ENCODE measurements at places on chromosomes 12 and 14.

DNA sequence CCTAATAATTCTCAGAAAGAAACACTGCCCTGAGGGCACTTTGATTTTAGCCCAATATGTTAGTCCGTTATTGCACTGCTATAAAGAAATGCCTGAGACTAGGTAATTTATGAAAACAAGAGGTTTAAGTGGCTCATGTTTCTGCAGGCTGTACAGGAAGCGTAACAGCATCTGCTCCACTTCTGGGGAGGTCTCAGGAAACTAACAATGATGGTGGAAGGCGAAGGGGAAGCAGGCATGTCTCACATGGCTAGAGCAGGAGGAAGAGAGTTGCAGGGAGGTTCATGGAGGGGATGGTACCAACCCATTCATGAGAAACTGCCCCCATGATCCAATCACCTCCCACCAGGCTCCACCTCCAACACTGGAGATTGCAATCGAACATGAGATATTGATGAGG is 49.4 kb upstream of the RERG start:
- no peak for DNase-seq

DNA sequence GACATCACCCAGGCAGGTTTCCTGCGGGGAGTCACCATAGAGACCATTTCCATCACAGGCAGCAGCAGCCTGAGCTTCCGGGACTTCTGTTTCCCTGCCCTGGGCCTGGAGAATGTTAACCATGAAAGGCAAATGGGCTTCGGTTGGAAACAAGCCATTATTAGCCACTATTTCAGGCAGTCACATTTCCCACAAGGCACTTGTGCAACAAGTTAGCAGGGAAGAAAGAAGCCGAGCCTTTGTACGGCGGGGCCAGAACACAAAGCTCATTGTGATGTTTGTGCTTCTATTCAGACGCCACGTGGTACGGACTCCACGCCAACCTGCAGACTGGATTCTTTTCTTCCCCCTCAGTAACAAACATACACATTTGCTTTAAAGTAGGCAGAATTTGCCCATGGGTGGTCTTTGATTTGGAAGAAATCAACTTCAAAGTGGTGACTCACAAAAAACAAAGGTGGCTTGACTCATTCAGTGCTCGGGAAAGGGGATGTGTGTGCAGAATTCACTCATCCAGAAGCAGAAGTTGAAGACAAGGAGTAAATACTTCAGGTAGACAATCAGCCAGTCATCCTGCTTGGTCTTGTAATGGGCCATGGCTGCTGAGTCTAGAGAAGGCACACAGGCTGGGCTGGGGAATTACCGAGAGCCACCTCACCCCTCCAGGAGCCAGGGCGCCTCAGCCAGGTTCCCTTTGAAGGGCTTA is 154.2 kb upstream of the PRMT8 start:
- DNase-seq = no peak

DNA sequence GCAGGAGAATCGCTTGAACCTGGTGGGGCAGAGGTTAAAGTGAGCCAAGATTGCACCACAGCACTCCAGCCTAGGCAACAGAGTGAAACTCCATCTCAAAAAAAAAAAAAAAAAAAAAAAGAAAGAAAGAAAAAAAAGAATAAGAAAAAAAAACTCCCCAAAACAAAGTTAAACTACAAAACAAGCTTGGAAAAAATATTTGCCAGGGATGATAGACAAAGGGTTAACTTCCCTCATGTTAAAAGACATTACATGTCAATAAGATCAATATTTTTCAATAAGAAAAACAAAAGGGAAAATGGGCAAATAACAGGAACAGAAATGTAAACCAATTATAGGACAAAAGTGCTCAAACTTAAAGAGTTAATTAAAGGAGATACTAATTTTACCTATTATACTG is 26.4 kb upstream of the HIGD1C start:
- no peak for DNase-seq

- DNase-seq = no peak
Observed at GRCh38 chr12:117334855-117335587, 26.4 kb downstream of the NOS1 start.

DNA sequence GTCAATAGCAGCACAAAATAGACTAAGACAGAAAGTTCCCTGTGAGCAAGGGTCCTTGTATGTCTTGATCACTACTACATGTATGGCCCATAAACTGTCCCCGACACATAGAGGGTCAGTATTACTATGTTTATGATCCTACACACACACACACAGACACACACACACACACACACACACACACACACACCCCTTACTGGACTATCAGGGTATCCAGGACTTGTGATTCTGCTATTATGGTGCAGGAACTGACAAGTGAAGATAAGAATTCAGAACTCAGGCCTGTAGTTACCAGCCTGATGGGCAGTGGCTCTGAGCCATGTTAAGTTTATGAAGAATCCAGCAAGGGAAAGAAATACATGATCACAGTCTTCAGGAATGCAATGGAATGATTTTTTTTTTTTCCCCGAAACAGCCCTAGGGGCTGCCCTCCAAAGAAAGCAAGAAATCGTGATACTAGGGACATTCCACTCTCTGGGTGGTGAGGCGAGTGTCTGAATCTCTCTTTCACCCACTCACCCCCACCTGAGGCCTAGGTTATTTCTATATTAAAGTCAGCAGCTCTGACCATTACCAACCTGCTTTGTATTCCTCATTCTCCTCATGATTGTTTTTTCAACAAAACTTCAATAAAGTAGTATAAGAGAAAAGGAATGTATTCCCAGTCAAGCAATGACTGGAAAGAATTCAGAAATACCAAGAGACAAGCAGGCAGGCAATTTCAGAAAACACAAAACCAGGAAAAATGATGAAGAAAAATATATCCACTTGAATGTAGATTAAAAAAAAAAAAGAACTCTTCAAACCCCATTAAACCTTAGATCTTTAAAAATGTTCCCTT is 105.8 kb downstream of the AVPR1A start:
- no peak for DNase-seq

- DNase-seq = no peak
Observed at GRCh38 chr14:90457186-90457585, 60.4 kb downstream of the CALM1 start.

GRCh38 chr14:28097585-28097984 is 669.0 kb upstream of the FOXG1 start:
- DNase-seq = no peak

- no peak for DNase-seq
Observed at GRCh38 chr12:89671469-89671868, 37.2 kb downstream of the ATP2B1 start.

DNA sequence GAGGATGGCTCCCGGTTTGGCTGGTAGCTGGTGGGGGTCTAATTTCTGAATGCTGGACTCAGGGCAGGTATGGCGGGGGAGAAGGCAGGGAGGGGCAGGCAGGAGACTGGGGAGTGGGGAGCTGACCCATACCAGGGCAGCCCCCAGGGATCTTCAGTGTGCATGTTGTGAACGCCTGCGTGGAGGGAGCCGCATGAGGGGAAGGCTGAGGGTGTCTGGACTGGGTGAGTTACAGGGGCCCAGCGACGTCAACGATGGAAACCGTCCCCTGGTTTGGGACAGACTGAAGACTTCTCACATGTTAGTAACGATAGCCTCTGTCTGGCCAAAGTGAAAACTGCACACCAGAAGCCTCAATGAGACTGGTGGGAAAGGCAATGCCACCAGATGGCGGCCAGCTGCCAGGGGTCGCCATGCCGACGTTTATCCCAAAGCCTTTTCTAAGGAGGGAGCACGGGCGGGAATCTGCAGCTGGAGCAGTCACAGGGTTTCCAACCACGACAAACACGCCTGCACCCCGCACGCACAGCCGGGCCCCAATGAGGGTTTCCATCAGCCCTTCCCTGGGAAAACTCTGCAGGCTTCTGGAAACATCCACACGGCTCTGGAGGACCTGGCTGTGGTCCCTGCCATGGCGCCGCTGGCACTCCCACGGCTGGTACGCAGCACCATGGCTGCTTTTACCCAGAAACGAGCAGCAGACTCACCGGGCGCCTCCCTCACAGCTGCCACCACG is 14.0 kb downstream of the PGAM5 start:
- DNase-seq = no peak

GRCh38 chr12:121465921-121466793 is 66.2 kb downstream of the RNF34 start:
- no peak for DNase-seq

DNA sequence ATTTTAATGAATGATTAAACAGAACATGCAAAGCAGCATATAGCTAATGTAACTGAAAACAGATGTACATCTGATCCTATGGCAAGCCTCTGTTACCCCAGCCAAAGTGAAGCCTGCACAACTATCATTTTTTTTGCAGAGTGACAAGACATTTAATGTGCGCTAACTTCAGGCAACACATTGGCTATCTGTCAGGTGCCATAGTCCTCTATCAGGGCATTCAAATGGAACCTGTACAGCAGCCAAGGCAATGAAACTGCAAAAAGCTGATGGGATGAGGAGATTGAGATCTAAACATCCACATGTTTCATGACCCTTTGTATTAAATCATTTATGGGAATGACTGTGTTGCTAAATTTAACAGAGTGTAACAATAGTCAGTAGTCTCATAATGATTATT is 1088.5 kb upstream of the TMEM132C start:
- DNase-seq = no peak

DNA sequence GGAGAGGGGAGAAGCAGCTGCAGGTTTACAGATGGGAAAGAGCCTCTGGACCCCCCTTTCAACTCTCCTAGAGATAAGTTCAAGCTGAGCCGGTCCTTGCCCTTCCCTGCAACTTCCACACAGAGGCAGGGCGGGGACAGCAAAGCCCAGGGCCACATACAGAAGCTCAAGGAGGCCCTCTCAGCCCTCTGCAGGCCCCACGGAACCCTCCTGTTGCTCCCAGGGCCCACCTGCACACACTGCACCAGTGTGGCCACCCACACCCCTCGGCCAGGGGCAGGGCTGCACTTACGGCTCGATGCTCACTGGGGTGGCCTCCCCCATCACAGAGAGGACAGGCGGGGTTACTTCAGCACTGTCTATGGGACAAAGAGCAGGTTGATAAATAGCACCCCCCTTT is 13.0 kb upstream of the PNMA1 start:
- no peak for DNase-seq

DNA sequence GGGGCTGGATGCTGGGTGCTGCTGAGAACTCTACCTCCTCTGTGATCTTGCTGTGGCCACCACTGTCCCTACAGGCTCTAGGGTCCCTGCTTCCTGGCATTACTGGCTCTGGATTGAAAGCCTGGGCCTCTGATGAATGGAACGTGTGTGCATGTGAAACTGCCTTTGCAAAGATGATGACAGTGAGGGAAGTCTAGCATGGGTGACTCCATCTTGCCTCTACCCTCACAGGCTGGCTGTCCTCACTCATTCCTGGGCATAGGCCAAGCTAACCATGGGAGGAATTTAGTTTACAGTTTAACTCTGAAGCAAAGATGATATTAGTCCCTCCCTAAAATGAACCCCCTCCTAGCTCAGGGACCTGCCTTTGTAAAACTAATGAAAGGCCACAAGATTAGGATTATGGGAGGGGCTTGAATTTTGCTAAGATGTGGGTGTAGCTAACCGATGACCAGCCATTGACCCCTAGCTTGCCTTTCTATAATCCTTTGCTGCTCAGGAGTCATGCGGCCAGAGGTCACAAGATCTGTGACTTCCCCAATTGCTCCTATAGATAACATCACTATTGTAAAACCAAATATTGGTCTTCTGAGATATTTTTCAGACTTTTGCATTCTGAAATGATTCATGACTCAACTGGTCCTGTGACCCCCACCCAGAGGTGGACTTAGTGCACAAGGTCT is 2.2 kb upstream of the C1S start:
- no peak for DNase-seq

DNA sequence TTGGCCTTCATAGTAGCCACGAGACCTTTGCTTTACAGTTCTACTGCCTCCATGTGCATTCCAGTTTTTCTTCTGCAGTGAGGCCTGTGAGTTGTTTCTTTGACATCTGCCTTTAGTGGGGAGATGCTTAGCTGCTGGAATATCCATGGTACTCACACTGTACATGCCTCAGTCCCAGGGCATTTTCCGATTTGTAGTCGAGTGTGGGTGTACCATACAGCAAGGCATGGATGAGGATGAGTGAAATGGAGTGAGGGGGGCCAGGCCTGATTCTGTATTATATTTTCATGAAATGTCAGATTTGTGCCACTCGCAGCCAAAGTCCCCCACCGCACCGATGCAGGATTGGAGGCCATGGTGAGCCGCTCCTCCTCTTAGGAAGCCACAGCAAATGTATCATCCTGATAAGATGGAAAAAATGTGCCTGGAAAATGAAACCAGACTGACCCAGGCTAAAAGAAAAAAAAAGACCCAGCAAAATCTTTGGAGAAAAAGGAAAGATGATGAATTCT is 173.0 kb downstream of the ADGRD1 start:
- DNase-seq = no peak

DNA sequence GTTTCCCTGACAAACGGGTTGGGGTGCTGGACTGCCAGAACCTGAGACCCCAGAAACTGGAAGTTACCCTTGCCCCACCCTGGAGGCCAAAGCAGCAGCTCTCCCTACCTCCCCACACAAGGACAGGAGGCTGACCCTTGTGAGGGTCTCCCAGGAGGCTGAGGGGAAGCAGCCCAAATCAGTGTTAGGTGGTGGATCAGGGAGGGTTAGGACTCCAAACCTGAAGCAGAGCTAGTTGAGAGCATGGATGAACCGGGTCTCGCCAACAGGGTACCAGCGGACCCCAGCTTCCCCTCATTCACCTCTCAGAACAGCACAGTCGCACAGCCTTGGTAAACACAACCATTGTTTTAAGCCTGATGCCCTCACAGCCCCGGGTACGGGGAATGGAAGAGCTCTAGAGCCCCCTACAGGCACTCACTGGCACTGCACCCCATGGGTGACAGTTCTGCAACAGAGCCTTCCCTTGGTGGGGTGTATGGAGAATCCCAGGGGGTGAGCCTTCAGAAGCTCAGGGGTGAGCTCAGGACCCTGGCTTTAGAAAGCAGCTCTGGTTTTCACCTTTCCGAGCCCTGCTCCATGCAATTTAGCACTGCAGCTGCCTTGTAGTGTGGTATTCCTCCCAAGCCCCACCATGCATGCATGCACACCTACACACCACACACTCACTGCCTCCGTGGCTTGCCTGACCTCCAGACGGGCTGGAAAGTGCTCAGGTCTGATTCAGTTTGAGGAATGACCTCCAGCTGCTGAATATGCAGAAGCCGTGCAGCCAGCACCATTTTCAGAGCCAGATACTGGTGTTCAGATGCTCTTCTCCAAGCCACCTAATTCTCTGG is 11.2 kb downstream of the ESRRB start:
- peak; percentile 19 for DNase-seq

DNA sequence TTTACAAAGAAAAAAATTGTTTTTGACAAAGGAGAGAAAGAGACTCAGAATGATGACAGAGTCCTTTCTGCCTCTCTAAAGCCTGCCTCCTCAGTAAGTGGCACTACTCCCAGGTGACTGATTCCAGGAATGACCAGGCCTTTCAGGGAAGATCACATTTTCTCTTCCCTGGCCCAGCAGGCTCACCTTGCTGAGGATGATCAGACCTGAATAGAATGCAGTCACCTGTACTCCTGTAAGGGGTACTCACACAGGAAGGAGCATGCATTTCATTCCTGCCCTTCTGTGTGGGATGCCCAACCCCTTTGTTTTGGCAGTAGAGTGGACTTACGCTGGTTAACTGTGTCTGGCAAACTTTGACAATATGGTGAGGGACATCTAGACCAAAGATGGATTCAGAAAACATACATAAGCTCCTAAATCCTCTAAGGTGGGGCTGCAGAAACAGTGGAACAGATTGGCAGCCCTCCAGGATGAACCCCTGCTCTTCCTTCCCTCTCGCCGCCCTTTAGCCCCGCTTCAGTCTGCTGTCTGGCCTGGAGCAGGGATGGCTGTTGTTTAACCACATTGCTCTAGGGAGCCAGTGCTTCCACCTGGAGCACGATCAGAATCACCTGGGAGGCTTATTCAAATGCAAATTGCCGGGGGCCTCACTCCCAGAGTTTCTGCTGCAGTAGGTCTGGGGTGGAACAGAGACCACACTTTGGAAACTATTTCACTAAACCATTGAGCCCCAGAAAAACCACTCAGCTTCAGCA is 29.8 kb downstream of the ERG28 start:
- DNase-seq = no peak
